CD4-positive, alpha-beta T cell treated with Interleukin-6 at 100 ng/mL for 8 hours (primary cell): ENCODE measurements at places on chromosomes 1 and 21.

DNA sequence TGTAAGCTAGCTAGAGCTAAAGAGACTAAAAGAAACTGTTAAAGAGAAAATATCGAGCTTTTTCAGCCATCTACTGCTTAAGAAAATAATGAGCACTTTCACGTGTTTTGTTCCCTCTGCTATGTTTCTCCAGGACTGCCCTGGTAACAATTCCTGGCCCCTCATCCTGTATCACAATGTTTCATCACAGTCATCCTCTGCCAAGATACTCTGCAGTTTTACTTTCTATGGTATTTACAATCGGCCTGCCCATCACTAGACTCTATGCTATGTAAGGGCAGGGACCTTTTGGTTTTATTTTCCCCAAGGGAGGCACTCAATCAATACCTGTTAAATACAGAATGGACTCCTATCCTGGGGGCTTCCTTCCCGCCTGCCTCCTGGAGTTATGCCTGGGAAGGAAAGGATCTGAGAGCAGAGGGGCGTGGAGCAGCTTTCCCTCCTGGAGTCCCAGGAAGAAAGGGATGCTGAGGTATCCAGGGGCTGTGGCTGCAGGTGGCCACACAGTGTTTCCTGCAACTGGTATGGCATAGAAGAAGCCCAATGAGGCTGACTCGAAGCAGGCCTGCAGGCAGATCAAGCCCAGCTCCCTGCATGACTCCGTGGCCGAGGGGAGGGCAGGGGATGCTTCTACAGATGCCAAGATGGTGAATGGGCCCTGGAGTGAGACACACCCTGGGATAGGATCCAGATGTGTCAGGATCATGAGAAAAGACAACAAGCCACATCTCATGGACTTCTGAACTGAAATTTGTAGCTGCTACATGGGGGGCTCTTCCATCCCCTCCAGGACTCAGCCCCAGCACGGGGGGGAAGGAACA, 52.9 kb downstream of the MATN1 start:
- no peak for DNase-seq

GRCh38 chr21:31371715-31372470, 27.8 kb upstream of the TIAM1 start:
- no peak for DNase-seq

GRCh38 chr1:154404511-154404931, 622 bp upstream of the IL6R start:
- DNase-seq = no peak

- no peak for DNase-seq
Observed at GRCh38 chr1:52328615-52329014, 37.4 kb downstream of the CC2D1B start.

GRCh38 chr1:239786464-239786863, 305.2 kb upstream of the FMN2 start:
- no peak for DNase-seq

- no peak for DNase-seq
Observed at GRCh38 chr1:44717653-44718052, 13.3 kb downstream of the RNU5D-1 start.

DNA sequence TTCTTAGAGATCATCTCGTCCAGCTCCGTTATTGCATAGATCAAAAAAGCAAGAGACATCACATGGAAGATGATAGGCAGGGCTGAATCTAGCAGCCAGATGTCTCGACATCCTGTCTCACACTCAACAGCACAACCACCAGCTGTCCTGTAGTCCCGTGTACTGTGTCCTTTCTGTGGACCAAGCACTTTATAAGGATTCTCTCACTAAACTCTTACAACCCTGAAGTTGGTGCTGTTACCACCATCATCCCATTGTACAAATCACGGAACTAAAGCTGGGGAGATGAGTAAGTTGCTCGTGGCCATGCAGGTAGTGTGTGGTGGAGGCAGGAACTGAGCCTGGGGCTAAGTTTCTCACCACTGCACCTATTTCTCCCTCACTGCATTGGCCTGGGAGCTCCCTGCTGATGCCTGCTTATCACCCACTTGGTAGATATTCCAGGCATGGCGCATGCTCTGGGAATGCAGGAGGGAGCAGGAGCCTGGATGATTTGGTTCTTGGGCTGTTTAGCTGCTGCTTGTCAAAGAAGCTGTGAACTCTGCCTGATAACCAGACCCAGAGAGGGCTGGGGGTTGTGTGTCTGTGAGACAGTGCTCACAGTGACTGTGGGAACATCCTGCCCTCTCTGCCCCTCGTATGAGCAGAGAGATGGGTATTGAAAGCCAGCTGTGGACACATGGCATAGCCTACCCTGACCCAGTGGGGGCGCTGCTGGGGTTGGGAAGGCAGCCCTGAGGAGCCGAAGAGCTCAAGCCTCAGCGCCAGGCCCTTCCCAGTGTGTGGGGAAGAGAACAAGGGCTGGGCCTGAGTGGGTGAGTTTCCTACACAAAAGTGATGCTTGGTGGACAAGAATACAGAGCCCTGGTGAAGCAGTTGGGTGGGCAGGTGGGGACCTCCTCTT, 13.6 kb downstream of the PPFIA4 start:
- no peak for DNase-seq

DNA sequence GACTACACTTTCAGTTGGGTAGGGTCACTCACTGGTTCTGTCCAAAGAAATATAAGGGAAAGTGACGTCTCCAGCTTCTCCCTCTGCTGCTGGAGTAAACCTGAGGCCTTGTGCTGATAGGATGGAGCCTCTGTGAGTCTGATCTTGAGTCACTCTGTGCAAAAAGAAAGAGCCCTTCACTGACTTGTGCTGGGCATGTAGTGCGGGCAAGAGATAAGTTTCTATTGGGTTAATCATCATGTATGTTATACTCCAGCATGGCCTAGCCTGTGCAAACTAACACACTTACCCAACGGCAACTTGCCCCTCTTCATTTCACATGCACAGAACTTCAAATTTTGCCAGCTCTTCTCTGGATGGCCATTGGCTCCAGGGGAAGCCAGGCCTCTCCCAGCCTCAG, 118.5 kb upstream of the LMO4 start:
- DNase-seq = no peak

- DNase-seq = no peak
Observed at GRCh38 chr21:32572574-32573420, 12.5 kb downstream of the TCP10L start.

GRCh38 chr1:221045151-221045550, 165.9 kb downstream of the HLX start:
- no peak for DNase-seq

DNA sequence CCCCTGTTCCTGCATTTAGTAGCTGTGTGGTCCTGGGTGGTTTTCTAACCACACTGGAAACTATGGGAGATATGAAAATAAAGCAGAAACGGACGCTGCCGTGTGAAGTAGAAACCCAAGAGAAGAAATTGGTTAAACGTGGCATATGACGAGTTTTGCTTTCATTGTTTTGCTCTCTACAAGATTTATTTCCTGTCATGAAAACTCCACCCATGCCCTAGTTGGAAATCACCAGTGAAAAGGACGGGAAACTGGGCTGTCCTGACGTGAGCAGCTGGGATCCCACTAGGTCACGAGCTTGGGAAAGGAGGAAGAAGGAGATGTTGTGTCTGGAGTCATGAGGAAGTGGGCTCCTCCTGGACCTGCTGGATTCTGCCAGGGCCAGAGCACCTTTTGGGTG, 120.8 kb upstream of the GADD45A start:
- no peak for DNase-seq

DNA sequence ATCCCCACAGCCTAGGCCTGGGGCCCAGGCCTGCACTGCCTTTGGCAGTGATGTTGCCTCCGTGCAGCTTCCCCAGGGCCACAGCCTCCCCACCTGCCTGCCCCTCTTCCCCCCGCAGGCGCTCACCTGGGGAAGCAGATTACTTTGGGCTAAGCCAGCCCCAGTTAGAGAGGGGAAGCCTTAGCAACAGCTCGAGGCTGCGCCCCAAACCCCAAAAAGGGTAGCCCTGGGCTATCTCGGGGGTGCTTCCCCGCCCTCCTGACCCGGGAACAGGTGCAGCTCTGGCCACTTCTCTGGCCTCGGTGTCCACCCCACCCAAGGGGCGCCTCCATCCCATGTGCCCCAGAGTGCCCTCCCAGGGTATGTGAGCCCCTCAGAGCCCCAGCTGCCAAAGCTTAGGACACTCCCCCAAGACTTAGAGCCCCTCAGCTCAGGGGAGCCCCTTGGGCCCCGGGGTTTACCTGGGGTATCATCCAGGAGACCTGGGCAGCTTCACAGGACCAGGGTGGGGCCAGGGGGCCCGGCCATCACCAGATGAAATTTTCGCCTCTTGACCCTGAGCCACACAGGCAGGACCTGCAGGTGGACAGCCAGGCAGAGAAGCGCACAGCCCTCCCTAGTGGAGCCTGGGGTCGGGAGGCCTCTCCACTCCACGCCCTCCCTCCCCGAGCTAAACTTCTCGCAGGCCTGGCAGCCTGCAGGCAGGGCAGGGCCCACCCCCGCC, 3.3 kb upstream of the TTC34 start:
- no peak for DNase-seq

DNA sequence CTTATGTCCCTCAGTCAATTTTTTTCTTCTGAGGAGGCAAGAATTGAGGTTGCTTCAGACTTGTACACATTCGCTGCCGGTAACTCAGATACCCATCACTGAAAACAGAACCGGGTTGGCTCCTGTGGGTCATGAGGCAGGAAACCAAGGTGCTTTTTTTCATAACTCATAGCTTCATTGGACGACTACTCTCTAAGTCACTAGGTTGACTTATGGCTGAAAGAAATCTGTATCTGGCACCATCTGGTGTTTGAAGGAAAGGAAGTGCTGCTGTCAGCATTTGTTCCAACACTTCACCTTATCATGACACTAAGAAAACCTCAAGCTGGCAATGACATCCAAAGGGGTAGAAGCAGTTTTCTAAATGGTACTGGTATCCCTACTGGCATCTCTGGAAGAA, 82.3 kb downstream of the TBX19 start:
- peak; percentile 73 for DNase-seq

DNA sequence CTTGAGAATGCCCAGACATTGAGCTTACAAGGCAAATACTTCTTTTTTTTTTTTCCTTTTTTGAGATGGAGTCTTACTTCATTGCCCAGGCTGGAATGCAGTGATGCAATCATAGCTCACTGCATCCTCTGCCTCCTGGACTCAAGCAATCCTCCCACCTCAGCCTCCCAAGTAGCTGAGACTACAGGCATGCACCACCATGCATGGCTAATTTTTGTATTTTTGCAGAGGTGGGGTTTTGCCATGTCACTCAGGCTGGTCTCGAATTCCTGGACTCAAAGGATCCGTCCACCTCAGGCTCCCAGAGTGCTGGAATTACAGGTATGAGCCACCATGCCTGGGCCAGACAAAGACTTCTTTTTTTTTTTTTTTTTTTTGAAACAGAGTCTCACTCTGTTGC, 79.1 kb downstream of the NUP210L start:
- no peak for DNase-seq

- DNase-seq = no peak
Observed at GRCh38 chr1:111176678-111177077, 23.8 kb downstream of the DENND2D start.

DNA sequence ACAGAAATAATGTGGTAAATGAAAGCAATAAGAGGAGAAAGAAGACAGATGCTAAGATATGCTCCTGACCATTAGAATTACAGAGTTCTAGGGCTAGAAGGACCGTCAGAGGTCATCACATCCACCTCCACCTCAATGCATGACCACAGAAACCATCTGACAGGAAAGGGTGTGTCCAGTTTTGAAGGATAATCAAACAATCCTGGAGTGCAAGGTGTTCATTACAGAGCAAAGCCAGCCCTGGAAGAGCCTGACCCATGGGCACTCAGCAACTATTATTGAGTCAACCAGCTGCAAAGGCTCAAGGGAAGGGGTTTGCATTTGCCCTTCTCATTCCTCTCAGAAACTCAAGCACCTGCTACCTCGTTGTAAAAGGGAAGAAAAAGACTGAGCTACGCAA, 46.4 kb downstream of the TOR1AIP2 start:
- no peak for DNase-seq

- no peak for DNase-seq
Observed at GRCh38 chr1:40036574-40036973, 4.0 kb upstream of the CAP1 start.

GRCh38 chr1:53735261-53735660, 3.7 kb downstream of the GLIS1 start:
- no peak for DNase-seq

DNA sequence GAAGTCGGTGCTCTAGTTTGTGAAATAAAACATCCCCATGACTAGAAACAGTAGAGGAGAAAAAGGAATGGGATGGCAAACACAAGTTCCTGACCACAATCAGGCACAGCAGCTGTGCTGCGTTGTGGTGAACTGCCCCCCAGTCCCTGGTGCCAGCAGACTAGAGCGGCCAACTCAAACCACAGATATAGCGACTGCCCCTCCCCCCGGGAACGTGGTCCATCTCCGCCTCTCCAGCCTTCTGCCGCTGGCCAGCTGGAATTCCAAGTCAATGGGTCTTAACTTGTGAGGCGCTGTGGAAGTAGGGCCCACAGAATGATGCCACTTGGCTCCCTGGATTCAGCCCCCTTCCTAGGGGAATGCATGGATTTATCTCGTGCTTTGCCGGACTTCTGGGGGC, 41.6 kb upstream of the ZNF678 start:
- no peak for DNase-seq
